ENCODE measurements at places on chromosomes 12 and 14.

- DNase-seq: no peak
These were observed 88.6 kb downstream of the FBXO33 start for GRCh38 chr14:39343614-39344013.

DNA sequence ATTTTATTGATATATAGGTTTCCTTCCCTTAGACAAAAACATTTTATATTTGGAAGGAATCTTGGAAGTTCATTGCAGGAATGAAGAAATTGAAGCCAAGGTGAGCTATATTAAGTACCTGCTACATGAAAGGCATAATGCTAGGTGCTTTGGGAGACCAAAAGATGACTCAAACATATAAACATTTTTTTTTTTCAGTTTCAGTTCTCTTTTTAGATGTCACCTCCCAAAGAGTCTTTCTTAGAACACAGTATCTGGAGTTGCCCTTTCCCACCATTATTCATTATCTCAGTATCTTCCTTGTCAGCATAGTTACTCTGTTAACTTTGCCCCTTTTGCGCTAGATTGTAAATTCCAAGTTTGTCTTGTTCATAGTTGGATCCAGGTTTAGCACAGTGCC is 1.1 kb downstream of the LIN52 start:
- DNase-seq: no peak

DNA sequence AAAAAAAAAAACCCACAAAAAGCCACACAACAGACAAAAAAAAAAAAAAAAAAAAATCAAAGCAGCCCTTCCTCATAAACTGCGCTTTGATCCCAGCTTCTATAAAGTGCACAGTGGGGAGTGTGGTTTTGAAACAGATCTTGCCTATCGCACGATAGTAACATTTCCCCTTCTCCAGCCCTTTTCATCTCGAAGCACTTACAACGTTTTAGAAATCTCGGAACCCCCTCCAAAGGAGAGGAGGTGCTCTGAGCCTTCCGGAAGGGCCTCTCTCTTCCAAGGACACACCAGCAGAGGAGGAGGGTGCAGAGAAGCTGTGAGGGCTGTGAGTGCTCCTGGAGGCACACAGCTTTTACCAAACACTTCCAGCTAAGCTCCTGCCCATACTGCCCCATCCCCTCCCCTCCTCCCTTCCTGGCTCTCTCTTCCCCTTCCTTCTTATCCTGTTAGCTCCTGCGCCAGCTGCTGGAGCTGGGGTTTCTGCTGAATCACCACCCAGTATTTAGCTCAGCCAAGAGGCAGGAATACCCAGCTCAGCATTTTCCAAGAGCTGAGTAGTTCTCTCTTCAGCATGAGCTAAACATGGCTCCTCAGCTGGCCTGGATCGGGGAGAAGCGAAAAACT is 28.4 kb downstream of the SLC7A8 start:
- no peak for DNase-seq

GRCh38 chr14:75476274-75476995 is 45.8 kb upstream of the BATF start:
- DNase-seq: no peak

Data from activated CD8-positive, alpha-beta T cell treated with anti-CD3 and anti-CD28 coated beads, Interleukin-2, amount 10 ng/mL, durations not matched to agents 7 days and 5 days (primary cell).